ENCODE measurements at places on chromosomes 12 and 14.

DNA sequence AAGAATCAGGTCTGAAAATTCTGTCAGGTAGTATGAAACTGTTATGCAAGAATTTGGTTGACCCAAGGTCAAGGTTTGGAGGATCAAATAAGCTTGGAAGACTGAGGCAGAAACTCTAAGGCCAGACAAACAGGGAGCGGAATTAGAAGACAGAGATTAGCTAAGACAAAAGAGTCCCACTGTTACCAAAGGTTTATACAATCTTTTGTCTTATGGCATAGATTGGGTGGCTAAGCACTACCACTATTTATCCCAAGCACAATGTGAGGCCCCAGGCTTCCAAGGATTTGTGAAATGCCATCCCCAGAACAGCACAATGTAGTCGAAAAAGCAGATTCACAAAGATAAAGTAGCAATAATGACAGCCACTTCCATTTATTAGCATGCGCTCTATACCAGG lies 311.2 kb downstream of the SEC23A start:
- no peak overlapping the region for H3K27ac ChIP-seq
- no peaks in the 10 kb centered on the region for H3K4me1 ChIP-seq
- H3K27me3 ChIP-seq: no peaks in the 10 kb centered on the region
- H3K36me3 ChIP-seq: no peaks in the 10 kb centered on the region
- H3K4me3 ChIP-seq: no peak overlapping the region

GRCh38 chr14:88901991-88902390 lies 77.5 kb downstream of the TTC8 start:
- H3K4me1 ChIP-seq: no peaks in the 10 kb centered on the region
- no peak for DNase-seq
- no peak overlapping the region for H3K27ac ChIP-seq
- H3K4me3 ChIP-seq: no peak overlapping the region
- no peaks in the 10 kb centered on the region for H3K36me3 ChIP-seq
- no peaks in the 10 kb centered on the region for H3K27me3 ChIP-seq

GRCh38 chr12:100382338-100382737 lies 25.5 kb downstream of the SLC17A8 start:
- H3K4me1 ChIP-seq: no peaks in the 10 kb centered on the region
- H3K4me3 ChIP-seq: no peak overlapping the region
- no peaks in the 10 kb centered on the region for H3K27me3 ChIP-seq
- H3K36me3 ChIP-seq: no peaks in the 10 kb centered on the region

DNA sequence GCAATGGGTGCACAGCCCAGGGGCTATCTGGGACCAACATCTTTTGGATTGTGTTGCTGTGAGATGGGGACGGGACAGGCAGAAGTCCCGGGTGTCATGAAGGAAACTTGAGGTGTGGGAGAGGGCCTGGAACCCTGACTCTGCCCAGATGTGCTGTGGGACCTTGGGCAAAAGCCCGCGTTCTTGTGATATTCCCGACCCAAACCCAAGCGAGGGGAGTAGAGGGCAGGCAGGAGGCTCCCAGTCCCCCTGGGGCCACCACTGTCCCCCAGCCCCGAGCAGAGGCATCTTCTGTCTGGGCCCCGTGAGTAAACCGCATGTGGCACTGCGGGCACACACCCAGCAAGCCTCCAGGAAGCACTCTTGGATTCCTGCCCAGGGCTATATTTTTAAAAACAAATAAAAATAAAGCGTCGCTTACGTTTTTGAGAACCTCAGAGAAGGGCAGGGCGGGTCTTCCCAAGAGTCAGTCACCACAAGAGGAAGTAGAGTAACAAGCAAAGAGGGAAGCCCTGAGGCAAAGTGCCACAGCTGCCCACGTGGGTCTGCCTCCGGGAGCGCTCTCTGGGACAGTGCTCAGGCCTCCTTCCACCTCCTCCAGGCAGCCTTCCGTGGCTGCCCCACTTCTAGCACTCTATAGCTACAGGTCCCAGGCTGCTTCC lies 39.5 kb downstream of the BEGAIN start:
- H3K4me1 ChIP-seq: peaks cover 4% of the 10 kb centered on the region
- no peaks in the 10 kb centered on the region for H3K27me3 ChIP-seq
- no peak overlapping the region for H3K27ac ChIP-seq
- no peak for DNase-seq

GRCh38 chr12:89977405-89978085 lies 268.9 kb upstream of the ATP2B1 start:
- DNase-seq: no peak
- no peak overlapping the region for H3K27ac ChIP-seq
- H3K4me1 ChIP-seq: no peaks in the 10 kb centered on the region
- no peaks in the 10 kb centered on the region for H3K27me3 ChIP-seq
- H3K4me3 ChIP-seq: no peak overlapping the region

DNA sequence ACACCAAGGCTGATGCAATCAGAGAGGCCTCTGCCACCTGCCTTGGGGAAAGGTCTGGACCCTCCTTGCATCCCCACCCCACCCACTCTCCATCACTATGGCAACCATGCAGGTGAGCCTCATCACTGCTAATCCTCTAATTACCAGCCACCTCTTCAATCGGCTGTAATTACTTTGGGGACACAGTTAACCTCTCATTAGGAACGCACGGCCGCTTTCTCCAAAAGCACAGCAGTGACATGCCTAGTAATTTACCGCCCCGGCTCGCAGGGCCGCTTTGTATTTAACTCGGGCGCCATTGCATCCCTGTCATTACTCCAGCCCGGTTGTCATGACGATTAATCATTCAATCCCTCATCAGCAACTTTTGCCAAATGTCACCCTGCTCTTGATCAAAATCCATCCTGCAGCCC lies 36.3 kb upstream of the FAM222A start:
- H3K27me3 ChIP-seq: no peaks in the 10 kb centered on the region
- H3K4me3 ChIP-seq: no peak overlapping the region
- no peak overlapping the region for H3K27ac ChIP-seq
- no peak for DNase-seq
- H3K36me3 ChIP-seq: no peaks in the 10 kb centered on the region

DNA sequence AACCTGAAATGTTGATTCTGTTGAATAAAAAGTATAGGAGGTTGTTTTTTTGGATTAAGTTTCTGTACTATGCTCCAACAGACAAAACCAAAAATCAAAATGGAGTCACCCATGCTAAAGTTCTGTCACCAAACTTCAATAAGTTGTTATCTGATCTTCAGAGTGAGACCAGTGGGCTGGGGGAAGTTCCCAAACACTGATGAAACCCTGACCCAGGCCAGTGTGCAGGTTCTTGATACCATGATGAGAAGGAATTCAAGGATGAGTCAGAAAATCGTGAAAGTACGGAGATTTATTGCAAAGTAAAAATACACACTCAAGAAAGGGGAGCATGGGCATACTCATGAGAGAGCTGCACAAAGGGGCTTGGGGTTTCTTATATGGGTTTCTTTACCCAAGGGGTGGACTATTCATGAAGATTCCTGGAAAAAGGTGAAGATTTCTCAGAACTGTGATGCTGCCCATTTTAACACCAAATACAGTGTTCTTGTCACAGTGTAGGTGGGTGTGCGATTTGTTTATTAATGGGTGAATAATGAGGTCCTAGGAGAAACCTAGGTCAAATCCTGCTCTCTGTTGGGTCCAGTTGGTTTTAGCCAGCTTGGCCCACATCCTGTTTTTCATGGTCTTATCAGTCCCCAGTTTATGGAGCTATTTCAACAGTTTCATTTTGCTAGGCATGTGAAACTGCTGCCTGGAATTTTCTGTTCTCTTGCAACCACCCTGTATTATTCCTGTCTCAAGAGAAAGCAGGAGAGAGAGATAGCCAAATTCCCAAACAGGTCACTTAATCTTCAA lies 27.5 kb upstream of the DENND5B start:
- no peaks in the 10 kb centered on the region for H3K36me3 ChIP-seq
- H3K27me3 ChIP-seq: no peaks in the 10 kb centered on the region
- H3K27ac ChIP-seq: no peak overlapping the region
- DNase-seq: no peak
- H3K4me1 ChIP-seq: no peaks in the 10 kb centered on the region
- no peak overlapping the region for H3K4me3 ChIP-seq

DNA sequence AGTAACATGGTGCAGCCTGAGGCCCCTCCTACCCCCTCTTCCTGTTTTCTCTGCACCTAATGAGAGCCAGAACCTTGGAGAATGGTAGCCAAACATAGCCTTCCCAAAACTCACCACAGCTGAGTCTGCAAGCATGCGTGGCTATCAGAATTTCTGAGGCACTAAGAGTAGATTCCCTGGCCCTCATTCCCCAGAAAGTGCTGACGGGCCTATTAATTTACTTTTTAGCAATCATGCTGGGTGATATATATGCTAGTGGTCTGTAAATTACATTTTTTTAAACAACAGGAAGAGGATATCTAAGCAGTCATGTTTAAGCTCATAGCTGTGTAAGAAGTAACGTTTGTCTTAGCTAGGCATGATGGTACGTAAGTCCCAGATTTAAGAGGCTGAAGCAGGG lies 30.4 kb downstream of the KANSL2 start:
- H3K27ac ChIP-seq: no peak overlapping the region
- peaks cover 14% of the 10 kb centered on the region for H3K36me3 ChIP-seq
- DNase-seq: no peak
- H3K4me3 ChIP-seq: no peak overlapping the region

DNA sequence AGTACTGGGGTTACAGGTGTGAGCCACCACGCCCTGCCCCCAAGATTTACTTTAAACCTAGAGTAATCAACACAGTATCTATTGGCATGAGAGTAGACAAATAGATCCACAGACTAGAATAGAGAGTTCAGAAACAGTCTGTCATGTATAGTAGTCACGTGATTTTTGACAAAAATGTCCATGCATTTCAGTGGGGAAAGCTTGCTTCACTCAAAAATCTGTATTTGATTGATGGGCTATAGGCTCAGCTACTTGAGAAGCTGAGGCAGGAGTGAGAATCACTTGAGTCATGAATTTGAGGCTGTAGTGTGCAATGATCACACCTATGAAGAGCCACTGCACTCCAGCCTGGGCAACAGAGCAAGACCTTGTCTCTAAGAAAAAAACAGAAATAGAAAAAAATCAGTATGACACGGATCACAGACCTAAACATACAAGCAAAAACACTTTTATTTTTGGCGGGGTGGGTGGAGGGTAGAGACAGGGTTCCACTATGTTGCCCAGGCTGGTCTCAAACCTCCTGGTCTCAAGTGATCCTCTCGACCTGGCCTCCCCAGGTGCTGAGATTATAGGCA lies 7.6 kb upstream of the ORAI1 start:
- no peaks in the 10 kb centered on the region for H3K36me3 ChIP-seq
- H3K4me3 ChIP-seq: no peak overlapping the region
- H3K27ac ChIP-seq: no peak overlapping the region
- no peaks in the 10 kb centered on the region for H3K27me3 ChIP-seq

DNA sequence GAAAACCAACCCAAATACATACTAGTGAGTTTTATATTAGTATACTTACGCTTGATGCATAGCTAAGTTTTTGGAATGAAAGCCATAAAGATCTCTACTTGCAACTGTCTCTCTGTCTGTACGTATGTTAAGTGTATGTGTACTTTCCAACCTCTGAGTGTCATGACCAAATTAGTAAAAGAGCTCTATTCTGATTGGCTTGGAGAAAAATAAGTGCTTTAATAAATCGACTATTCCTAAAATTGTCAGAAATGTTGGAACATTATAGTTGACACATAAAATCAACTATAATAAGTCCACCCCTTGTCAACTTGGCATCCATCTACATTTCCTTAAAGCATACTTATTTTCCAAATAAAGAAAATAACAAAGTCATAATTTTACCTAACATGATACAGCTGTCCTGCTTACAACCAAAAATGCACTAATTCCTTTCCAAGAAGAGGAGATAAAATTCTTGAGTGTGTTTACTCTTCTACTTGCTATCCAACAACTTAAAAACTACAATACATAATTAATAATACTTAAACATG lies 507.4 kb upstream of the ATP2B1 start:
- no peaks in the 10 kb centered on the region for H3K4me1 ChIP-seq
- no peak for DNase-seq
- H3K36me3 ChIP-seq: no peaks in the 10 kb centered on the region
- H3K27ac ChIP-seq: no peak overlapping the region
- H3K4me3 ChIP-seq: no peak overlapping the region

DNA sequence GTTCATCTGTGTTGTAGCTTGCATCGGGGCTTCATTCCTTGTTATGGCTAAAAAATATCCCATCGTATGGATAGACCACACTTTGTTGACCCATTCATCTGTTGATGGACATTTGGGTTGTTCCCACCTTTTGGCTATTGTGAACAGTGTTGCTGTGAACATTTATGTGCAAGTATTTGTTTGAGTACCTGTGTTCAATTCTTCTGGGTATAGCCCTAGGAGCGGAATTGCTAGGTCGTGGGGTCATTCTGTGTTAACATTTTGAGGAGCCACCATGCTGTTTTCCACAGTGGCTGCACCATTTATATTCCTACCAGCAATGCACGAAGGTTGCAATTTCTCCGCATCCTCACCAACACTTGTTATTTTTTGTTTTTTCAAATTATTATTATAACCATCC lies 23.0 kb upstream of the NCOR2 start:
- no peak for DNase-seq
- H3K4me1 ChIP-seq: no peaks in the 10 kb centered on the region
- H3K27me3 ChIP-seq: no peaks in the 10 kb centered on the region
- no peaks in the 10 kb centered on the region for H3K36me3 ChIP-seq
- H3K27ac ChIP-seq: no peak overlapping the region
- no peak overlapping the region for H3K4me3 ChIP-seq

GRCh38 chr12:103571286-103571685 lies 15.8 kb upstream of the STAB2 start:
- no peaks in the 10 kb centered on the region for H3K27me3 ChIP-seq
- H3K4me3 ChIP-seq: no peak overlapping the region
- H3K36me3 ChIP-seq: no peaks in the 10 kb centered on the region
- peaks cover 5% of the 10 kb centered on the region for H3K4me1 ChIP-seq
- no peak for DNase-seq

DNA sequence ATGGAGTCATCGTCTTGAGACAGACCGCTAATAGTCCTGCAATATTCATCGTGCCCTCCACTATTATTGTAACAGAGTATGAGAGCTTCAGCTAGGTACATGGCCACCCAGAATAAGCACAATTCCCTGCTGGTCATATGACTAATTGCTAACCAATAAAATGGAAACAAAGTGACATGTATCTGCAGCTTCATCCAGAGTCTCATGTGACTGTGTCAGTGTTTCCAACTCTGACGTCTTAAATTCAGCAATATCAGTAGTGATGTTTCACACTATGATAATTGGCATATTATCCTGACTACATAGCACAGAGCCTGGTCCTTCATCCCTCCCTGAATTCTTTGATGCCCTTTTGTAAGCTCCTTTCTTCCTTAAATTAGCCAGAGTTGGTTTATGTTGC lies 167.4 kb downstream of the RPS29 start:
- H3K27me3 ChIP-seq: no peaks in the 10 kb centered on the region
- no peak overlapping the region for H3K27ac ChIP-seq
- H3K4me3 ChIP-seq: no peak overlapping the region
- no peak for DNase-seq

DNA sequence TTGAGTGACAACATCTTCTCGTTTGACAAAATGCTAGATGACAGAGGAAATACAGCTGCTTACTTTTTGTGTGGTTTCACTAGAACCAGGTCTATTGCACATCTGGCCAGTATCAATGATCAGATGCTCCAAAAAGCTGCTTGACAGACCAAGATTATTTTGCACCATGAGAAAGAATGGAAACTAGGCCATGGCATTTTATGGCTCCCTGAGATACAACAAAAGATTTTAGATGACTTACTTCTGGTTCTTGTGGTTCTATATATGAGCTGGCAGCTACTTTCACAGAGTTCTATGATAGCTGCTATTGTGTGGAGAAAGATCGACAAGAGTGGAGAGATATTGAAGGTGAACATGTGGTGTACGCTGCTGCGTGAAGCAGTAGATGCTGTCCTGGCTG lies 25.9 kb upstream of the PPFIBP1 start:
- H3K27me3 ChIP-seq: no peaks in the 10 kb centered on the region
- H3K4me3 ChIP-seq: no peak overlapping the region
- H3K4me1 ChIP-seq: no peaks in the 10 kb centered on the region
- no peak for DNase-seq
